SK-N-MC (cell line): ENCODE measurements at places on chromosomes 2 and 18.

GRCh38 chr2:36178384-36178783 is 177.2 kb upstream of the CRIM1 start:
- DNase-seq, result no peak

DNA sequence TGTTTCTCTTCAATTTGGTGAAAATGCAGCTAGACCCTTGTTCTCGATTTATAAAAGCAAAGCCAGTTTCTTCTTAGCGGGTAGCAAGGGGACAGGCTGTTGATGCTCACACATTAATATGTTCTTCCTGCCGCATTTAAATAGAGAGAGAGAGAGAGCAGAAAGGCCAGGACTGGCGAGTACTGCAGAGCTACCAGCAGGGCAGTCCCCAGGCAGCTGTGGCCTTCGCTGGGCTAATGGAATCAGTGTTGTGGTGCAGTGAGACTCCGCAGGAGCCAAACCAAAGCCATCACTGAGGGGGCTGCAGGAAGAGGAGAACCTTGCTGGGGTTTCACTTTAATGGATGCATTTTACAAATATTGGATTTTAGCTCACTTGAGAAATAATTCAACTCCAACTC is 223.6 kb downstream of the ACTR3 start:
- DNase-seq, result no peak

DNA sequence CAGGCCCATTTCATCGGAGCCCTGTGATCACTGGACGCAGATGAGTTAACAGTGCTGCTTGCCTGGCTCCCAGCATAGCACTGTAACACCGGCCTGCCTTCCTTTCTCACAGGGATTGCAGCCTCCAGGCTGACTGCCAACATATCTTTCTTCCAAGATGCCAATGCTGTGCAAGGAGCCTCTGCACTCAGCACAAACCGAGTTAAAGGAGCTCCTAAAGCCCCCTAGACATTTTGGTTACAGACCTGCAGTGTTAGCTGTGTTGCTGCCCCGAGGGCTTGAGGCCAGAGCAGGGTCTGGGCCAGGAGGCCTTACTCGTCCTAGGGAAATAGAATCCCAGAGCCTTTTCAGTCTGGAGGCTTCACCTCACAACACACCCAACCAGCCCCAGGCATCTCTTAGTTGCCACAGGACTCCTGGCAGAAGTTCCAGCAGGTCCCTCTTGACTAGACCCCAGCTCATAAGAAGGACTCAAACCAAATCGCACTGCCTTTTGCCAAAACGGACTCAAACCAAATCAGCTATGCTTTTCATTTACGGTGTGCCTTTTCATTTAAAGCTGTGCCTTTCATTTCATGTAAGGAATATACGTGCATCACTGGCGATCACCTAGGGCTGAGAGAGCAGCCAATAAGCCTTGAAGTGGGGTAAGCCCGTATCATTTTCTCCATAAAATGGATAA is 58.4 kb upstream of the EML4 start:
- no peak for DNase-seq

GRCh38 chr18:2911533-2911932 is 64.7 kb downstream of the EMILIN2 start:
- DNase-seq, result no peak

GRCh38 chr18:34222307-34223163 is 2.2 kb downstream of the NOL4 start:
- DNase-seq, result no peak

GRCh38 chr2:211877061-211877460 is 661.5 kb downstream of the ERBB4 start:
- no peak for DNase-seq

DNA sequence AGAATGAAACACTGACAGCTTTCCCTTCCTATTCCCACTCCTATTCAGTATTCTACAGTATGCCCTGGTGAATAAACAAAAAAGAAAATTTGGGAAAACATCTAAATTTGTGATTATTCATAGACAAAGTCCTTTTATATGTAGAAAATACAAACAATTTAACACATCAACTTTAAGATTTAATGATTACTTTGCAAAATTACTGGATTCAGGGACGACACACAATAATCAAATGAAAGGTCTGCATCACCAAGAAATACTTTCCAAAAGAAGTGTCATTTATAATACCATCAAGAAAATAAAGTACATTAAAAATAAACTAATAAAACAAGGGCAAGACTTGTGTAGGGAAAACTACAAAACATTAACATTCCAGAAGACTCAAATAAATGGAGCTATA is 199.8 kb downstream of the KCNJ3 start:
- no peak for DNase-seq

GRCh38 chr2:30315391-30316063 is 84.2 kb downstream of the LBH start:
- no peak for DNase-seq

GRCh38 chr18:55048892-55049291 is 89.6 kb upstream of the CCDC68 start:
- DNase-seq, result no peak

DNA sequence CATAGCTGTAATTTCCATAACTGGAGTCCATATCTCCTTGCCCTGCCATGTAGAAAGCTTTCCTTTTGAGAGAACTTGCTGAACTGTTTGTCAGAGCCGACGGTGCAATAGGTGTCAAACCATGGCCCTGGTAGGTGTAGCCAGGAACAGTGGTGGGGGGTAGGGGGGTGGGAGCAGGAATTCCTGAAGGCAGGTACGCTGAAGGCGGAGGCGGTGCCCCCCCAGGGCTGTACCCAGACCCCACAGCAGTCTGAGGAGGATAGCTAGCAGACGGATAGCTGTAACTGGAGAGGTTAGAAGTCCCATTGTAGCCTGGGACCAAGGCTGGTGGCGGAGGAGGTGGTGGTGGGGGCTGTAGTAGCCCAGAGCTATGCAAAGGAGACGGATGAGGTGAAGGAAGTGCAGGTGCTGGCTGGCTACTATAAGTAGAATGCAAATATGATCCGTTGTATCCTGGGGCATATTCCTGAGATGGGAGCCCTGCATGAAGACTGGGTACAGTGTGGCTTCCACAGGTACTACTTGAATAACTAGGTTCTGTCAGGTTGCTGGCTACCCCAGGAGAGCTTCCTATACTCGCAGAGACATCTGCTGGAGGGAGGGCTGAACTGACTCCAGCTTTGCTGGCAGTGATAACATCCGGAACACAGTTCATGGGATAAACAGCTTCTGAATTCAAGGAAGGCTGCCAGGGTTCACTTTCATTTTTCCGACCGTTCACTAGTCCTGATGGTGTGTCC is 124.8 kb downstream of the FIGN start:
- no peak for DNase-seq

DNA sequence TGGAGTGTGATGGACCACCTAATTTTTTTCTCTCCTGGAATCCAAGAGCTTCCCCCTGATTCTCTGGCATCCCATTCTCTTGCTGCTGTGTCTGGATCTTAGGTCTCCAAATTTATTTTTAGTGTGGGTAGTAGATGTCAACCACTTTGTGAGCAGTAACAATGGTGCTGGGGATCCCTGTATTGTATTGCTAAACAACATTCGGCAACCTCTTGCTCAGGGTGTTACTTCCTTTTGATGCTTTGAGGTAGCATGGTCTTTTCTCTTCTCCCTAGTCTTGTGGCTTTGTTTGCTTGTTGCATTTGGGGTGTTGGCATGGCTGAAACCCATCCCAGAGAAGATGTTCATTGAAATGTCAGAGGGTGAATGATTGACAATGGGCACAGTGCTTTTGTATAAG is 737.4 kb downstream of the BCL11A start:
- DNase-seq, result no peak

DNA sequence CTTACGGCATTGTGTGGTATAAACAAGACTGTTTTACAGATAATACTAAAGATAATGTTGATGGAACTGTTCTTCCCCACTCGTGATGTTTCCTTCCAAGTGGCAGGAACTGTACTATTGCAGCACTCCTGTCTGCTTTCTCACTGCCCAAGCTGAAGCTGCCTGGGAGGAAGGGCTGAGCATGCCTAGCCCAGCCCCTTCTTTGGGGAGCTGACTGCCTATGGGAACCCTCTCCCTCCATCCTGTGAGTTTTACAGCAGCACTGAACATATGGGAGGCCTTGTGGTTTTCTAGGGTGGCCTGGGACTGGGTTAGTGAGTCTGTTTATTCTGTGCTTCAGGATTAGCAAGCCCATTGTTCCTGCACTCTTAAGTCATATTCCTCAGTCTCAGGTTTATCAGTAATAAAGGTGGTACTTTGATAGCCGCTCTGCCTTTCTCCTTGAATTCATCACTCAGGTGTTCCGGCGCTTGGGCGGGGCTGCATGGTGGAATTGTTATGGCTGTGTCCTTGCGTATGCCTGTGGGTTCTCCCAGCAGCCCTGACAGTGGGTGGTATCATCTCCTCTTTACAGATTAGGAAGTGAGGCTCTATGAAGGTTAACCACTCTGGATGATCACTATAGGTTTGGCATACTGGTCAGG is 379.7 kb downstream of the PTPRM start:
- DNase-seq, result no peak

DNA sequence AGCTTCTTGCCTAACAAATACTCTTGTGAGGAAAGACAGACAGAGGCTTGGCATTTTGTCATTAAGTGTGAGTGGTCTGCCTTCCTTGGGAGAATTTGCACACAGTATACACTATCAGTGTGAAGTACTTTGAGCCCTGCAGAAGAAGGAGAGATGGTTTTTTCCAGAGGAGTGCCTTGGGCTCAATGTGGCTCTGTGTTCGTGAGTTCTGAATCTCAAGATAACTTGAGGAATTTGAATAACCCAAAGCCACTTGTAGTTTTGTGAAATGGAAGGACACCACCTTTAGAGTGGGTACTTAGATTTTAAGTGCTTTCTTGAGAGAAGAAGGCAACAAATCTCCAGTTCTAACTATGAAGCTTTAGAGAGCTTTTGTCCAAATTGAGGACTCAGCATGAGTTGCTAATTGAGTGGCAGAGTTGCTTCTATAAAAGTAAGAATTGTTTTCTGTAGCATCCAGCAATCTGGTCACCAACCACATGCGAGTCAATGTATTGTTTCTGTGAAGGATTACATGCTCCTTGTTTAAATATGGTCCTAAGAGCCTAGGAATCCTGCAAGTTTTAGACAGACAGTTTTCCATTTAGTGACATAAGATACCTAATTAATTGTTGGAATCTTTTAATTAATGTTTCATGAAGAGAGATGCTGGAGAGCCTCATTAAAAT is 68.3 kb downstream of the BABAM2 start:
- no peak for DNase-seq

DNA sequence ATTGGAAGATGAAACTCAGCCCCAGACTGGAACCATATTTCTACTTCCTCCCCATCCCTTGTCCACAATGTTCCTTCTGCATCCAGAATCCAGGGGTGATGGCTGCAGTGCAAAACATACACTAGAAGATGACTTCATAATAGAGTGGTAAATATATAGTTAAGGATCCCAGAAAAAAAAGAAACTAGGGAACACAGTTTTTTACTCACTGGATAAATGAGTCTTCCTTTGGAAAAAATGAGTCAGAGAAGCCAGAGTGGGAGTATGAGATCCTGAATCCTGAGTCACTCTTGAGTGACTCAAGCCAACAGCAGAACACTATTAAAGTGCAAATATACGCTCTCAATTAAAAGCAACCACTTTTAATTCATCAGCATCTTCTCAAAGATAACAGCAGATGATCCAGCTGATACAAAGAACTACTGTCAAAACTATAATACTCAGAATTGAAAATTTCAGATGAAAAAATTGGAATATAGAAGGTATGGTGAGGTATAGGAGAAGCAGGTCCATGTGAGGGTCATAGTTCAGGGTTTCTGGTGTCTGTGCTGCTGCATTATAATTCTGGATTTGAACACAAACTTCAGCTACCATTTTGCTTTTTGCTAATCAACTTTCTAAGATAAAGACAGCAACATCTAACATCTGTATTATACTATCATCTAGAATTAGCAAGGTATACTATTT is 987.2 kb upstream of the CDH2 start:
- DNase-seq, result no peak

DNA sequence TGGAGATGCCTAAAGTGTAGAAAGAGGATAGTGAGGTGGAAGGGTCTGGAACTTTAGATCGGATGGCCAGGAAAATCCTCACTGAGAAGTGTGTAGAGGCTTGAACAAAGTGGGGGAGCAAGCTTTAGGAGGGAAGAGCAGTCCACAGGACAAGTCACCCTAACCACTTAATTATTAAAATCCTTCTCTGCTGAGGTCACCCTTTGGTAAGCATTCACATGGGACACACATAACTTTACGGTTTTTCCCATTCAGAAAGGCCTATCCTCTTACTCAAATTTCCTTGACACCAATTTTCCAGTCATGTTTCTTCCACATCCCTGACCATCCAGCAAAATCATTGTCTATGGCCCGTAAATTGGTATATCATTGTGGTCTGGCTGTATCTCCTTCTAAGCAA is 31.0 kb upstream of the ZEB2 start:
- no peak for DNase-seq

GRCh38 chr2:131011486-131011885 is 81.8 kb downstream of the FAM168B start:
- DNase-seq, result no peak

DNA sequence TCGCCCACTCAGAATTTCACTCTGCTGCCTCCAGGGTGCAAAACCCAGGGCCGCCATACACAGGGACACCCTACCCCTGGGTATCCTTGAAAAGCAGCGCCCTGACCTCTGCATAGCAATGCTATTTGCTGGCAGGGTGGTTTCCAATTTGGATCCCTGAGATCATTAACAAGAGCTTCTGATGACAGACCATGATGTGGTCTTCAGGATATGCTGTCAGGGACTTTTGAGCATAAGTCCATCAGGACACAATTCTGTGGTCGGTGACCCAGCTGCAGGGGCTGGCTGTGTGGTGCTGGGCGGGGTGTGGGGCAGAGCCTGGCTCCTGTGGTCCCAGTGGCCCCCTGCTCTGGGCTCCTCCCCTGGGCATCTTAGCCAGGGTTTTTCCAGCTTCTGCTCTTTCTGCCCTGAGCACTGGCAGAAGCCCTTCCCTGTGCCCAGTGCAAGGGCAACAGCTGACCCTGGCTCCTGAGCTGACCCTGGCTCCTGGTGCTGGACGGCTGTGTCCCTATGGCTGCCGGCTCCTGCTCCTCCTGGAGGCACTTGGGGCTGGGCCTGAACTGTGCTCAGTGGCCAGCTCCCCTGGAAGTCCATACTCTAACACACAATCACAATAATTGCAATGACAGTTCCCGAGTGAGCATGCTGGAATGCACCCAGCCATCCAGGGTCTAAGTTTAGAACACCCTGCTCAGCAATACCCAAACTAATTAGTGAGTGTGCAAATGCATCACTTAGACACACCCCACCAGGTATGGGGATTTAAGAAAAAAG is 271.5 kb downstream of the HDAC4 start:
- DNase-seq, result no peak

- DNase-seq, result no peak
Measured at GRCh38 chr2:220509096-220509757, 881.8 kb downstream of the SLC4A3 start.

GRCh38 chr2:44107086-44107740 is 61.5 kb upstream of the PPM1B start:
- DNase-seq, result no peak

DNA sequence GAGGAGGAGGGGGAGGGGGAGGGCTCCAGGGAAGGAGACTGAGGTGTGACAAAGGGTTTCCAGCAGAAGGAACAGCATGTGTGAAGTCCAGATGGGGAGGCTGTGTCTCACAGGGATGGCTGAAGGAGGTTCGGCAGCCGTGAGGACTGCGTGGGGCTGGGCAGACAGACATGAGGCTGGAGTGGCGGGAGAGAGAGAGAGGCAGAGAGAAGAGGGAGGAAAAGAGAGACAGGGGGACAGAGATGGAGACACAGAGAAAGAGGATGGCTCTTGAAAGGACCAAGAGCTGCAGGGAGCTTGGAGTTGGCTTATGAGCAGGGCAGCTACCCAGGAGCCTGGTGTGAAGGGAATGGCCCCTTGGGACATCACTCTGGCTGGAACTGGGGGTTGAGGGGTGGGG is 138.9 kb upstream of the ASB18 start:
- DNase-seq, result no peak
